ENCODE measurements at places on chromosomes 3 and 15. TPM values are rescaled to one million over a fixed set of nuclear protein-coding genes. Genes with fewer than 3 reads are reported as not detected.

ACAP2 gene
- 77.4 TPM for total RNA-seq

- DNase-seq, result peak; percentile 73
Observed at GRCh38 chr3:17841190-17841828, 98.9 kb upstream of the TBC1D5 start.

NANOGP8 gene
- total RNA-seq, result not detected

- DNase-seq, result no peak
Observed at GRCh38 chr3:174936590-174936989, 77.5 kb downstream of the NAALADL2 start.

GRCh38 chr15:35499723-35500122 is 46.2 kb downstream of the DPH6 start:
- DNase-seq, result no peak

DNA sequence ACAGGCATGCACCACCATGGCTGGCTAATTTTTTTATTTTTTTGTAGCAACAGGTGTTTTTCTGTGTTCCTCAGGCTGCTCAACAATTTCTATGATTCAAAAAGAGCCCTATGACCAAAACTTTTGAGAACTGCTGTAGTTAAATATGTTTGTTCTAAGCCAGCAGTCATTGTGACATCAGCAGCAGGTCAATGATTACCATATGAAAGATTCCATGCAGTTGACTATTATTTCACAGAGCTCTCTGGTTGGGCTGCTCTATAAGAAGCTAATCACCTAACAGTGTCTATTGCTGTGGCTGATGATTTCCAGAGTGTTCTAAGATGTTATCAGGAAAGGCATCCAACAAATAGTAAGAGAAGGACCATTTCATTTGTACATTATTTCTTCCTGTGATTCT is at the start of gene CCDC54:
Gene CCDC54, plus strand, starts transcription at position 289 of the 400 bp plus-strand sequence. CDS start 149 bp downstream, outside the sequence.
- DNase-seq, result no peak

CYP8B1 gene
- total RNA-seq, result not detected

DNA sequence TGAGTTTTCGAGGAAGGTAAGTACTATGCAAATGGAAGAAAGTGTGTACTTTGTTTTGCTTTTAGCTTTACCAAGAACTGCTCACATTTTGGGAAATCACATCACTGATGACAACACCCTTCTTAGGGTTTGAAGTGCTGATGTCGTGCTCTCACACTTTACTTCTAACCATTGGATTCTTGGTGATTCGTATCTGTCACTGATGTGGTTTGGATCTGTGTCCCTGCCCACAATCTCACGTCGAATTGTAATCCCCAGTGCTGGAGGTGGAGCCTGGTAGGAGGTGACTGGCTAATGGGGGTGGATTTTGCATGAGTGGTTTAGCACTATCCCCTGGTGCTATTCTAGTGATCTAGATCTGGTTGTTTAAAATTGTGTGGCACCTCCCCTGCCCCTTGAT is 75.4 kb upstream of the RGMA start:
- peak; percentile 70 for DNase-seq

SLC26A6 gene
- total RNA-seq, result 56.0 TPM

DNA sequence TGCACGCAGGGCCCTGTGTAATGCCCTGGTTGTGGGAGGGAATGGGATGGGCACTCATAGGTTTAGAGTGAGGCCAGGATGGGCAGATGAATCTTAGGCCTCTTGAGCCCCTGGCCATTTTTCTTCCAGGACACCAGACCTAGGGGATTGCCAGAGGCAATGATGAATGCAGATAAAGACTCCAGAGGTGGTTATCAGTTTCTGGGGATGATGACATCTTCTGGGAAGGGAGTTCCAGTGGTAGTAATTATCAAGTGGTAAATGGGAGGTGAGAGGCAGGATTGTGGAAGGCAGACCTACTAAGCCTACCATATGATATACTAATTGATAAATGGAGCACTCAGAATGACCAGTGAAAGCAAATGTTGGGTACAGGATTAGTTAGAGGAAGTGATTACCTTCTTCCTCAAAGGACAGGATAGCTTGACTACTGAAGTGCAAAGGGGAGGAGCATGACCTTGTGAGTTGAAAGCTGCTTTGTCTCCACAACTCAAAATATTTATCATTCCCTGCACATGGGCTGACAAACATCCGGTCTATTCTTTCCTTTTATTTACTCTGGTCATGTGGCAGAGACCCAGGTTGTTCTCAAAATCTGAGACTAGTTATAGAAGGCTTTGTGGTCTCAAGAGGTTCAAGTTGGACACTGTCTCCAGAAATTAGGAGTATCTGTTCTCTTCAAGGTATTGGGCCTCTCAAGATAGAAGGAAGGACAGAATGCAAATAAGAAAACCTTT is 10.2 kb upstream of the MAPK6 start:
- no peak for DNase-seq

DNA sequence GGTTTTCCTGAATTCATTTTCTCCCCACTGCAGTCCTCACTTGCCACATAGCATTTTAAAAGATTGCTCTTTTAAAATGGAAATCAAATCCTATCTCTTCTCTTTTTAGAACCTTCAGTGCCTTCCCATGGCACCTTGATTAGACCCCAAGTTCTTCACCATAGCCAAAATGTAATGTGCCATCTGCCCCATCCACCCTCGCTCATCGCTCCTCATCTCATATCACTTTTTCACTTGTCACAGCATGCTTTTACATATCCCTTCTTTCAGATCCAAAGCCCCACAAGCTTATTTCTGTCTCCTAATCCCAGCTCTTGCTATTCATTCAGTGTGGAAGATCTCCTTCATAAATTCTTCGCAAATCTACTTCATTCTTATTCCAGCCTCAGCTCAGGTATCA is 161.7 kb downstream of the CD47 start:
- DNase-seq, result no peak

SAXO2 gene
- 0.60 TPM for total RNA-seq

INSYN1 gene
- not detected for total RNA-seq

GRCh38 chr3:148601766-148602685 is 95.7 kb upstream of the AGTR1 start:
- DNase-seq, result no peak

- DNase-seq, result no peak
Observed at GRCh38 chr3:174951034-174951433, 91.9 kb downstream of the NAALADL2 start.

All from activated CD4-positive, alpha-beta memory T cell treated with anti-CD3 and anti-CD28 coated beads, Interleukin-2, amount 10 ng/mL, durations not matched to agents 7 days and 5 days (primary cell).